Activated T-cell treated with anti-CD3 and anti-CD28 coated beads for 48 hours (primary cell): ENCODE measurements at places on chromosomes 7 and 10.

- DNase-seq: no peak
Observed at GRCh38 chr7:77222065-77222464, 22.4 kb upstream of the FGL2 start.

GRCh38 chr7:98086281-98086718 lies 20.4 kb upstream of the LMTK2 start:
- DNase-seq: no peak

GRCh38 chr10:54368984-54369383 lies 432.0 kb downstream of the PCDH15 start:
- no peak for DNase-seq

GRCh38 chr7:44740055-44740454 lies 8.6 kb upstream of the ZMIZ2 start:
- no peak for DNase-seq

- no peak for DNase-seq
Observed at GRCh38 chr10:13272164-13272571, 27.7 kb downstream of the PHYH start.

DNA sequence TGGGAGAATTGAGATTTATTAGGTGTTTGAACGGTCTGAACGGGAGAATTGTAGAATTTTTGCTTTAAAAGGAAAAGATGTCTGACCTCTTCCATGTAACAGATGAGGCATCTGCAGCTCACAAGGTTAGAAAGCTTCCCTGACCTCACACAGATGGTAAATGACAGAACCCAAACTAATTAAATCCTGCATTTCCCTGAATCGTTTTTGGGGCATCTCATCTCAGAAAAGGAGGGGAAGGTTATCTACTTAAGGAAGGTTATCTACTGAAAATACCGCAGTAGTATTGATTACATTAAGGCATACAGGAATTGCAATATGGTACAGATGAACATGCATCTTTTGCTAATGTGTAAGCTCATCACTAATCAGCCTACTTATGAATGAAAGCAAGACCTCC lies 278.3 kb downstream of the CCDC3 start:
- DNase-seq: no peak

- DNase-seq: no peak
Observed at GRCh38 chr7:103541026-103541425, 95.0 kb upstream of the SLC26A5 start.

DNA sequence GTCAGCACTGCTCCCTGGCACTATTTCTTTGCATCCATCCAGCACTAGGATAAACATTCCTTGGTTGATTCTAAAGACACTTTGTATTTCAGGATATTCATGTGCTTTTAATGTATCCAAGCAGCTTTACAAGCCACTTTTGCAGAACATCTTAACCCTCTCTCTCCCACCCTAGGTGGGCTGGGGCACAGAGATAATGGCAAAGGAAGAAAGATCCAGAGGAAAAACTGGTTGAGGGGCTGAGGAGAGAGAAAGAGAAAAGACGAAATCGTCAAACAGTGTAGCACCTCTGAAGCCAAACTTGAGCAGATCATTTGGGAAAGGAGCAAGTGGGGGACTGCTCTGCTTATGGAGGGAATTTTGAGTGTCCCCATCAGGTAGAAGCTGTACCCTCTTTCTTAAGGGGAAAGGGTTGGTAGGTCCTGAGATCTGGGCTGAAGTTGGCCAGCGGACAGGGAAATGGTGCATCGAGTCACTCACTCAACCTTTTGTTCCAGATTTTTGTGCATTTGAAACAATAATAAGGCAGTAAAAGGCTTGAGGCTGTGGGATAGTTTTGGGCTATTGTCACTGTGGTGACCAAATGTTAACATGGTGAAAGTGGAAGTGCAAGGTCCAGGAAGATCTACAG lies 4.2 kb upstream of the HOXA13 start:
- DNase-seq: no peak

DNA sequence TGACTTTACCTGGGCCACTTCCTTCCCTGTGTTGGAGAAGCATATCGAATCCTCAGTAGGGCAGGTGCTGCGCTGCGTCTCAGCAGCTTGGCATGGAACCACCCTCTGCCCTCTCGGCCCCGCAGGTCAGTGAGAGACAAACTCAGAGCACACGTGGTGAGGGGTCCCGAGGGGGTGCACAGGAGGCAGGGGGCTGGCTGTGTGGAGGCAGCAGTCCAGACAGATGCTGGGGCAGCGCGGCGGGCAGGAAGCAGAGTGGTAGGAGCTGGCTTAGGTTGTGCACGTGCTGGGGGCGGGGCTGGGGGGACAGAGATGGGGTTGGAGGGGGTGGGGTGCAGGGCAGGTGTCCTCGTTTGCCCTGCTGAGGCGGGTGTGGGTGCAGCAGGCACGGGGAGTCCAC lies 33.1 kb downstream of the NUB1 start:
- no peak for DNase-seq

- no peak for DNase-seq
Observed at GRCh38 chr7:72042855-72043254, 369.3 kb downstream of the CALN1 start.

- no peak for DNase-seq
Observed at GRCh38 chr7:69826283-69826682, 228.0 kb downstream of the AUTS2 start.

GRCh38 chr10:108338146-108338545 lies 1173.6 kb upstream of the SORCS1 start:
- DNase-seq: no peak

DNA sequence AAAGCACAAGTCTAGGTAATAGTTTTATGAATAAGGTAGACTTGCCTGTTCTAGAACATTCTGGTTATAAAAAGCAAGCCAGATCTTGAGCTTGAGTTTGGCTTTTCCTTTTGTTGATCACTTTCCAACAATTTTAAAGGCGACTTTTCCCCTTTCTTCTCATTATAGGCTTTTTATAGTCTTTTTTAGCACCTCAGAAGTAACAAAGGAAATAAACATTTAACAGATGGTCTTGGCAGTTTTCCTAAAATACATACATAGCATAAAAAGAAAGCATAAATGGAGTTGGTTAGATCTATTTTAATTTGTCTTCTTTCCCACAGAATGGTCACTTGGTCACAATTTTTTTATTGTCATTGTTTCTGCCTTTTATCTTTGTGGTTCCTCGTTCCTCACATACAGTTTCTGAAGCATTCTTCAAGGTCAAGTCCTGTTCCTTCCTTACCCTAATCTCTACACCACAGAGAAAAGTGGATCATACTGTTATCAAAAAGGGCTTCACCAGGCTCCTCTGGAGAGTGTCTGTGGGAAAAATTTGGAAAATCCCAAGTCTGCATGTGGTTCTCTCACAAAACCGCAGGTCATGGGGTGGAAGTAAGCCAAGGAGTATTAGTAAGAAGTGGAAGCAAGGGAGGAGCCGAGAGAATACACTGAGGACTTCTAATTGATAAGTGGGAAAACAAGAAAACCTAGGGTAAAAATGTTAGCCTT lies 31.3 kb downstream of the THNSL1 start:
- no peak for DNase-seq

GRCh38 chr10:42684517-42684916 lies 46.1 kb upstream of the ZNF33B start:
- DNase-seq: no peak

DNA sequence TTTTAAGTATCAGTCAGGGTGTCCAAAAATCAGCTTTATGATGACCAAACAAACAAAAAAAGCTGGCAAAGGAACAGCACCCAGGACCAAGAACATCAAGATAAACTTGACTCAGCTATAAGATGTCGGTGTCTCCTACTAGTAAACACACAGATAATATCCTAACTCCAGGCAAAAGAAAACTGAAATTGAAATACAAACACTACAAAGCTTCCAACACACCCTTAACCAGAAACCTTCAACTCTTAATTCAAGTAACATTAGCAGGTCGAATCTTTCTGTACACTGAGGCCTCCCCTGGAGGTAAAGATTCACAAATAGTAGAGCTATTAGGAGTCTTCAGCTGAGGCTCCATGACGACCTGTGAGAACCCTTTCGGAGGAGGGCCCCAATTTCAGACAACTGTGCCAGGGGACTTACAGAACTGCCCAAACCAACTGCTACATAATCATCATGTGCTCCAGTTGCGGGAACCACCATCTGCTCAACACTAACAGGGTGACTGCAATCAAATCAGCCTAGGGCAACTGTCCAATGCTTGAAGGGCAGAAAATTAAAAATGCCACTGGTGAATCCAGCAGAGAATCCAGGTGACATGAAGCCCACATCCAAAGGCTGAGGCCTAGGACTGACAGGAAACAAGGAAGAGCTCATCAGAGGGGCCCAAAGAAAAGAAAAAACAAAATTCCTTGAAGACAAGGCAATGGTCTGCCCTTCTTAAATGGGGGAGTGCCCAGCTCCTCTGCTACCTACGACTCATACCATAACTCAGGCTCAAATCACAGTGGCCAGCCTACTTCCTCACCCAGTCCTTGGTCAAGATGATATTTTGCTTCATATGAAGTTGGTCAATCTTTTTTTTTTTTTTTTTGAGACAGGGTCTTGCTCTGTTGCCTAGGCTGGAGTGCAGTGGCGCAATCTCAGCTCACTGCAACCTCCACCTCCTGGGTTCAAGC lies 20.0 kb downstream of the XPNPEP1 start:
- DNase-seq: no peak

DNA sequence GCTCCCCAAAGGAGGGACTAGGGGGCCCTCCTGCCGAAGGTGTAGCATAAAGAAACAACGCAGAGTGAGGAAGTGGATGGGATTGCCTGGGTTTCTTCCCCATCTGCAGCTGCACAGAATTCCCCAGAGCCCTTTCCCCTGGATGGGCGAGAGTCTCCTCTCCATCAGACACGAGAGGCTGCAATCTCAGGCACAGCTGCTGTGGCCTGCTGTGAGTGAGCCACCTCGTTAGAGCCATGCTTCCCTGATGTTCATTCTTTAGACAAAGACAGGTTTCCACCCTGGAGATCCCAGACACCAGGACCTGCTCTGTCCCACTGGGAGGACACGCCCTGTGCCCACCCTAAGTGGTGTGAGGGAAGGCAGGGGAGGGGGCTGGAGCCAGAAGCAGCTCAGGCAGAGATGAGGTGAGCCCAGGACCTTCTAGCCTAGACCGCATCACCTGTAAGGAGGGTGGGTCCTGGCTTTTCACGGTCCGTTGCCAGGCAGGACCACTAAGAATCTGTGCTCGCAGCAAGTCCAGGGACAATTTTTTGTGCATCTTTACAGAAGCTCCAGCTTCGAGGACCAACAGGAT lies 268.6 kb upstream of the TCERG1L start:
- DNase-seq: no peak

DNA sequence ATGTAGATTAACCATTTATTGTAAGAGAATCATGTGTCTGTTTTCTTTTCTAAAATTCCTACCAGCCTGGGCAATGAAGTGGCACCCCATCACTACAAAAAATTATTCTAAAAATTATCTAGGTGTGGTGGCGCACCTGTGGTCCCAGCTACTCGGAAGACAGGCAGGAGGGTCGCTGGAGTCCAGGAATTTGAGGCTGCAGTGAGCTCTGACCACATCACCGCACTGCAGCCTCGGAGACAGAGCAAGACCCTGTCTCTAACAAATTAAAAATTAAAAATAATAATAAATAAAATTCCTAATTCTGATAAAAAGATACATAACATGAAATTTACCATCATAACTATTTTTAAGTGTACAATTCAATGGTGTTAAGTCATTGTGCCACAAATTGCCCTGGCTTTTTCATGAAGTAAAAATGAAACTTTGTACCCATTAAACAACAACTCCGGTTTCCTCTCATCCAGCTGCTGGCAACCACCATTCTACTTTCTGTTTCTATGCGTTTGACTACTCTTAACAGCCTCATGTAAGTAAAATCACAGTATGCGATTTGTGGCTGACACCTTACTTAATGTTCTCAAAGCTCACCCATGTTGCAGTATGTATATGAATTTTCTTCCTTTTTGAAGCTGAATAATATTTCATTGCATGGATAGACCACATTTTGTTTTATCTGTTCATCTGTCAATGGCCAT lies 20.6 kb upstream of the USP6NL start:
- DNase-seq: no peak

DNA sequence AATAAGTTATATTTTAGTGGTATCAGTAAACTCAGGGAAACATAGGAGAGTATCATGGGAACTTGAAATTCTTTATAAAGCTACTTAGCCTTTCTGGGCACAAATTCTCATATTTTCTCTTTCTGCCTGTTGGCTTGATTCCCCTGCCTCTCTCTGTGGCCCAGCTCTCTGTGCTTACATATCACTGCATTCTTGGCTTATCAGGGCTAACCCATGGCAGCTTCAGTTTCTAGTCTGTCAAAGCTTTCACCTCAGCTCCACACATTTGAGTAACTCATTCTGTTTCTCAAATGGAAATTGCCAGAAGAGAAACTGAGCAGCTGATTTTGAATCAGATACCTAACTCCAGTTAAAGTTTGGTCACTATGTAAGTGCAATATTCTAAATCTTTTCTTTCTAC lies 713.1 kb downstream of the DNAJB9 start:
- no peak for DNase-seq

GRCh38 chr7:133481676-133482075 lies 228.8 kb downstream of the EXOC4 start:
- DNase-seq: no peak

DNA sequence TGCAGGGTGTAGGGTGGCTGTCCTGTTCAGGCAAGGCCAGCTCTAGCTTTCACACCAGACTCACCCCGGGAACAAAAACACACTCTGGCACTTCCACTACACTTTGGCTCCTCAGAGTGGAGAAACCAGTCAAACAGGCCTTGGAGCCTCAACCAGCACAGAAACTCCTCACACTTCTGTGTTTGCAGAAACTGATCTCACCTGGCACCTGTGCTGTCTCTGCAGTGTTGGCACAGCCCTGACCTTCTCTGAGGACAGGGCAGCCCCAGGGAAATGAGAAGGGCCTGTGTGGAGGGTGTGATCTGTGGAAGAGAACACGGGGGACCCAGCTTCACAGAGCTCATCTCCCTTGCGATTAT lies 4.1 kb upstream of the CALML5 start:
- no peak for DNase-seq

DNA sequence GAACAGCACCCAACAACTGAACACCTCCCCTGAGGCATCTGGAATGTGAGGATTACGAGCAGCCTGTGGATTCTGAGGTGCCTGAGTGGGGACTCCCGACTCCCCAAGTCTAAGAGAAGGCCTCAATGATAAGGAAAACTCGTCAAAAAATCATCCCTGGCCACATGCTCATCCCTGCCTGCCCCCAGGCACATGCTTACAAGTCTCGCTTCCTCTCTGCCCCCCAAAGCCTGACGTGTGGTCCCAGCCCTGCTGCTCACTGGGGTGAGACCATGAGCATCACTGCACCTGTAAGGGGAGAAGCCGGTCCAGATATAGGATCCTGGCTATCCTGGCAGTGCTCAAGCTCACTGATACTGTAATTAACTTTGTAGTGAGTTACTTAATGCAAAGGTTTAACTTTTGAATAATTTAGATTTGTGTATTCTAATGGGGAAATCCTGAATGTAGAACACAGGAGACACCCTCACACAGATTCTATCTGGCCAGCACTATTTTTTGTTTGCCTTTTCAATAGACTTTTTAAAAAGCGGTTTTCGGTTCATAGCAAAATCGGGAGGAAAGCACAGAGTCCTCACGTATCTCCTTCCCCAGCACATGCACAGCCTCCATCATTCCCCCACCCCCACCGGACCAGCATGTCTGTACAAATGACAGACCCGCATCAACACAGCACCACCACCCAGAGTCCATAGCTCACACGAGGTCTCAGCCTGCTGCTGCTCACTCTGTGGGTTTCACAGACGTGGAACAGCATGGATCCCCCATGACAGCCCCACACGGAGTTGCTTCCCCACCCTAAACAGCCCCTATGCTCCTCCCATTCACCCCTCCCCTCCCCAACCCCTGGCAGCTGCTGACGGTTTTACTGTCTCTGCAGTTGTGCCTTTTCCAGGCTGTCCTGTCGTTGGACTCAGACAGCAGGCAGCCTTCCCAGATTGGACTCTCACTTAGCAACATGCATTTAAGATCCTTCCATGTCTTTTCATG lies 167.9 kb downstream of the DIP2C start:
- DNase-seq: no peak

GRCh38 chr10:76766682-76767081 lies 870.9 kb downstream of the KCNMA1 start:
- DNase-seq: no peak
